Pulmonary artery endothelial cell (primary cell): ENCODE measurements at places on chromosomes 4 and X. TPM values are rescaled to one million over a fixed set of nuclear protein-coding genes. Genes with fewer than 3 reads are reported as not detected.

The BMPR1B gene
- total RNA-seq = 0.13 and 0.21 TPM in 2 replicates

The MAGEE2 gene
- not detected in 2 replicates for total RNA-seq

The SPACA5 gene
- total RNA-seq = not detected in 2 replicates

- no peak for DNase-seq
Observed at GRCh38 chrX:113470166-113470565, 629.5 kb upstream of the AMOT start.

The SMIM10L2A gene
- 0.28 and 0.40 TPM in 2 replicates for total RNA-seq

DNA sequence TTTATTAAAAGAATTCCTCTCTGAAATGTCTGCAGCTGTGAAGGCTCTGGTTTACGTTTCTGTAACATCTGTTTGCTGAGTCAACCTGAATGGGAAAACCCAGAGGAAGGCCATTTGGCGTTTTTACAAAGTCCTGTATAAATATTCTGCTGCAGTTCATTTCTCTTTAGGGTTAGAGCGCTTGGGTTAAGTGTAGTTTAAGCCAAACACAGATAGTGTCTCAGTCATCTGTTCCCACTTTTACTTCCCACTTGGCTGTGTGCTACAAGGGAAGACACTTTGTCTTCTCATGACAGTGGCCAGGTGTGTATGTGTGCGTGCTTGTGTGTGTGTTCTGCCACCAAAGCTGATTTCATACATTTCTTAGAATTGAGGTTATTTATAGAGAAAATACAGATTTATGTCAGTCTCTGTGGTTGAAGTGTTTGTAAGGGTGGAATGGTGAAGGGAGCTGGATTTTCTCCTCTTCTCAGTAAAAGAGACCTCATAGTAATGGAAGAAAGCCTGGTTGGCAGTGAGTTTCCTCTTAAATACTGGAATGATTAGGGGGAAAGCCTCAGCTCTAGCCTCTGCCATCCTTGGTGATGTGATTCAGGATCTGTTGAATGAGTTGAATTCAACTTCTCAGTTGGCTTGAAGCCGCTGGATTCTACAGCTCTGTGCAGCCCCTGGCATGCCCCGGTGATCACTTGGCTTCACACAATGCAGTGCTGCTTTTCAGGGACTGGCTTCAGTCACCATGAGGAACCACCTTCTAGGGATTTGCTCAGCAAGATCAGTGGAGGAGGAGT, 50.6 kb downstream of the JADE1 start:
- DNase-seq = no peak

The NDP gene
- total RNA-seq = 0.73 and 0.78 TPM in 2 replicates

- no peak for DNase-seq
Observed at GRCh38 chrX:69389101-69389501, 115.0 kb upstream of the NALF2 start.

The ZCCHC18 gene
- total RNA-seq = 0.88 and 1.9 TPM in 2 replicates

GRCh38 chr4:32488690-32489089, 1768.5 kb downstream of the PCDH7 start:
- no peak for DNase-seq
